ENCODE measurements at places on chromosomes 3 and 15. TPM values are rescaled to one million over a fixed set of nuclear protein-coding genes. Genes with fewer than 3 reads are reported as not detected.

The CTDSPL2 gene
- 75.1 TPM for total RNA-seq

The ZBTB20 gene
- 5.1 TPM for total RNA-seq

The KLHDC8B gene
- total RNA-seq, result 2.2 TPM

The CLDN16 gene
- total RNA-seq, result not detected

DNA sequence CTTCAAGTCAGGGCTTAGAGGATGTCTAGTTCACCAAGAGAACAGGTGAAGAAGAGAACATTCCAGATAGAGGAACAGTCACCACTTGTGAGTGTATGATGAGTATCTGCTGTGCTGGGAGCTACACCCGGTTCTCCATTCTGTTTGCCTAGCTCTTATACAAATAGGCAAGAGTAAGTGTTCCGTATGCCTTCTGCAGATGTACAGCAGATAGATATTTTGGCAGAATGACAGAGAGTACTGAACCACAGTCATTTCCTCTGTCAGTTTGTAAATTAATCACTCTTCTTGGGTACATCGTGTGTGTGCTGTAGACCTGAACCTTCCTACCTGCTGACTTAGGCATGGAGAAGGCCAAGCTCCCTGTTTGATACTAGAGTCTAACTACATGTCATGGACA lies 108.3 kb upstream of the CTDSPL start:
- H3K27me3 ChIP-seq, result peaks cover 9% of the 10 kb centered on the region
- no peak overlapping the region for H3K4me3 ChIP-seq
- DNase-seq, result no peak
- no peak overlapping the region for H3K27ac ChIP-seq
- peaks cover 5% of the 10 kb centered on the region for H3K4me1 ChIP-seq

DNA sequence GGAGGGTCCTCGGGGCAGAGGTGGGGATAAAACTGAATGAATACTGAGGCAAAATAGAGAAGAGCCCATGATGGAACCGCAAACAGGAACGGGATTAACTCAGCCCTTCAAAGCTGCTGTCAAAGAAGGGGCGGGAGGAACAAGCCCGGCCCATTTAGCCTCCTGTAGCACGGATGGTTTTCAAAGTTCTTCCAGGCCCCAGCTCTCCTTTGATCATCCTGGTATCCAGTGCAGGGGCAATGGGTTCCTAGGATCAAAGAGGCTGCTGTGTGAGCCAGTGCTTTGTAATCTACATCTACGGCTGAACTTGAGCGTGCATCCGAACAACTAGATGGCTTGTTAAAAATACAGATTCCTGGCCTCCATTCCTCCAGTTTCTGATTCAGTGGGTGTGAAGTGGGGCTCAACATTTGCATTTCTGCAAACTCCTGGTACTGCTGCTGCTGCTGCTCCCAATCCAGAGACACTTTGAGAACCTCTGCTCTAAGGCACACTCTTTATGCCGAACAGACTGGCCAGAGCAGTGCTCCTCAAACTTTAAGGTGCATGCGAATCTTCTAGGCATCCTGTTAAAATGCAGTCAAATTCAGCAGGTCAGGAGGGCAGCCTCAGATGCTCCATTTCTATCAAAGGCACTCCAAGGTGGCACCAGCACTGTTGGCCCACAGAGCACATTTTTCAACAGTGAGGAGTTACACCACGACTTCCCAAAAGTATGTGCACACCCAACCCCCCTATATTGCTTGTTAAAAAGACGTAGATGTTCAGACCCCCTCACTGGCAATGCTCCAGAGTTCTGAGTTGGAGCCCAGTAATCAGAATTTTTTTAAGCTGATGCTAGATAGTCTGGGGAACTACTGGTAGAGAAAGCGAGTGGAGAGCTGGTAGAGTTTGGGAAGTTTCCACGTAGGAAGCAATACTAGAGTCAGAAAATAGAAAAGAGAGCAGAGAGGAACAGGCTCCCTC lies 5.6 kb downstream of the GALNT15 start:
- no peak overlapping the region for H3K4me3 ChIP-seq
- DNase-seq, result no peak
- no peak overlapping the region for H3K27ac ChIP-seq
- H3K36me3 ChIP-seq, result no peaks in the 10 kb centered on the region

DNA sequence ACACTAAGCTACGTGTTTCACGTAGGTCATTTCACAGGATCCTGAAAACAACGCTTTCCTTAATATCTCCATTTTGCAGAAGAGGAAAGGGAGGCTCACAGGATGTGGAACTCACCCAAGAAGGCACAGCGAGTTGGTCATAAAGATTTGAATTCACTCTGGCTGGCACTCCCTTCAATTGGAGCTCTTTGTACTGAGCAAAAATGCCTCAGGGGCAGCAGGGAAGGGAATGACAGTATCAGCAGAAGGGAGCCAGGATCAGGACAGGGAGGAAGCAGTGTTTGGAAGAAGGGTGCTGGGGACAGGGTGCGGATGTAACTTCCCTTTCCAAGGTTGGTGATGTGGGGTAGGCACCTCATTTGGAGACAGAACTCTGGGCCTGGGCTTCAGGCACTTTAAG lies 1.1 kb upstream of the ST6GAL1 start:
- DNase-seq, result no peak
- no peak overlapping the region for H3K27ac ChIP-seq
- H3K4me1 ChIP-seq, result peaks cover 22% of the 10 kb centered on the region
- H3K27me3 ChIP-seq, result no peaks in the 10 kb centered on the region
- H3K4me3 ChIP-seq, result no peak overlapping the region

- H3K27ac ChIP-seq, result no peak overlapping the region
- no peak overlapping the region for H3K4me3 ChIP-seq
- peaks cover 5% of the 10 kb centered on the region for H3K27me3 ChIP-seq
- H3K36me3 ChIP-seq, result no peaks in the 10 kb centered on the region
- no peak for DNase-seq
- no peaks in the 10 kb centered on the region for H3K4me1 ChIP-seq
Measured at GRCh38 chr3:139117883-139118760, 73.4 kb upstream of the PRR23C start.

DNA sequence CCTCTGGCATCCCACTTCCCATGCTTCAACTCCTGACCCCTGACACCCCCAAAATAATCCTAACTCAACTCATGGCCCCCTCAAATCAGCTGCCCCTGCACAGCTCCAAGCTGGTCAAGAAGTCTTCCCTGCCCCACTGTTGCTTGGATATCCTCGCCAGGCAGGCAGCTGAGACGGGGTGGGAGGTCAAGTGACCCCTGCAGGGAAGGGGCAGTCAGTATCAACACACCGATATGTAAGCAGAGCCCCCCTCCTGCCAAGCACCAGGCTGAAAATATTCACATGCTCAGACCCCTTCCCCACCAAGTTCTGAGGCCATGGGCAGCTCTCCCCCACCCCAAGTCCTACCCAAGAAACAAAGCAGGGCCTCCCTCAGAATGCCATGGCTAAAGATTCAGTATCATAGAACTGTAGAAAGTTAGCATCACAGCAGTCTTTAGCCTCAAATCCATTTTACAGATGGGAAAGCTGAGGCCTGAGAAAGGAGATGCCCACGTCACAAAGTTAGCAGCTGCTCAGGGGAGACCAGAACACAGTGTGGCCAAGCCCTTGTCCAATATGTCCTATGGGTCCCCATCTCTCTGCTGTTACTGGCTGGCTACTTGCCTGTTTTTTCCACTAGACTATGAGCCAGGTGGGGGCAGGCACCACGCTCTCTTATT lies 67.8 kb downstream of the SLC12A8 start:
- peaks cover 3% of the 10 kb centered on the region for H3K36me3 ChIP-seq
- DNase-seq, result no peak
- H3K4me3 ChIP-seq, result no peak overlapping the region
- no peak overlapping the region for H3K27ac ChIP-seq
- H3K27me3 ChIP-seq, result peaks cover 15% of the 10 kb centered on the region
- peaks cover 54% of the 10 kb centered on the region for H3K4me1 ChIP-seq

DNA sequence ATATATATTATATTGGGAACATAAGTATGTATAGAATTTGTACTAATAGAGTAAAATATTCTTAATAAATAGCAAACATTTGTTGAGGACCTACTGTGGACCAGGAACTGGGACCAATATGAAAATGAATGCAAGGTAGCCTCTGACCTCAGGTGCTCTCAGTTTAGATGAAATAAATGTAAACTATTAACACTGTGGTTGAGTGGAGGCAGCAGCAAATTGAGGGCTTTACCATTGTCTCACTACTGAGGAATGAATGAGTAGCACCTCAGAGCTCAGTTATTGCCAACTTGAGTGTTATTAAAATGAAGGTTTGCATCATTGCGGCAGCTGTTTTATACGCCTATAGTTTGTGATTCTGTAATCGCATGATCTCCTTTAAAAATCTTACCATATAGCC lies 90.9 kb upstream of the CGNL1 start:
- H3K27me3 ChIP-seq, result no peaks in the 10 kb centered on the region
- no peak for DNase-seq
- no peak overlapping the region for H3K27ac ChIP-seq
- H3K4me1 ChIP-seq, result peaks cover 5% of the 10 kb centered on the region
- peaks cover 49% of the 10 kb centered on the region for H3K36me3 ChIP-seq

DNA sequence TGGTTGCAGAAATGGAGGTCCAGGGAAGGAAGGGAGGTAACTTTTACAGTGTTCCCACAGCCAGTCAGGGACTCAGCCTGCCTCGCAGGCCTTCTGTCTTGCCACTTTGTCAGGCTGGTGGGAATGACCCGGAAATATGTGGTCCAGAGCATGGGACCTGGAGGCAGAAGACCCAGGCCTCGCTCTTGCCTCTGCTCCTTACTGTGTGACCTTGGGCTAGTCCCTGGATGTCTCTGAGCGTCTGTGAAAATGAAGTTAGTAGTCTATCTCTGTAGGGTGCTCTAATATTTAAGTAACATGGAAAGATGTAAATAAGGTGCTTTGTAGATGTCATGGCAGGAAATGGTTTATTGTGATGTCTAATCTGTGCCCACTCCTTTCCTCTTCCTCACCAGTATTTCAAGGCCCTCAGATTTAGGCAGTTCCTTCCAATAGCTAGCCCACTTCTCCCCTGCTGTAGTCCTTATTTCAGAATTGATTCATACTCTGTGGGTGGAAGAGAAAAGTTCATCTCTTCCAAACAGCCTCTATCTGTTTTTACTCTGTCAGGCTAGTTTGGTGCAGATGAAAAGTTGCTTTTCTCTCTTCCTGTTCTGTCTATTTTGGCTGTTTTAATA lies 9.1 kb downstream of the CORO2B start:
- H3K27ac ChIP-seq, result peak overlapping the region; percentile 54
- no peaks in the 10 kb centered on the region for H3K36me3 ChIP-seq
- H3K4me3 ChIP-seq, result peak overlapping the region; percentile 11

- peaks cover 3% of the 10 kb centered on the region for H3K27me3 ChIP-seq
- no peak for DNase-seq
- H3K4me1 ChIP-seq, result no peaks in the 10 kb centered on the region
- H3K4me3 ChIP-seq, result no peak overlapping the region
- no peak overlapping the region for H3K27ac ChIP-seq
- H3K36me3 ChIP-seq, result no peaks in the 10 kb centered on the region
Measured at GRCh38 chr3:87179642-87180041, 47.5 kb upstream of the CHMP2B start.

GRCh38 chr3:9253327-9253726 lies 3.9 kb upstream of the SRGAP3 start:
- peaks cover 11% of the 10 kb centered on the region for H3K27me3 ChIP-seq
- peaks cover 17% of the 10 kb centered on the region for H3K4me1 ChIP-seq
- no peak for DNase-seq
- peaks cover 3% of the 10 kb centered on the region for H3K36me3 ChIP-seq
- H3K4me3 ChIP-seq, result no peak overlapping the region
- H3K27ac ChIP-seq, result no peak overlapping the region

DNA sequence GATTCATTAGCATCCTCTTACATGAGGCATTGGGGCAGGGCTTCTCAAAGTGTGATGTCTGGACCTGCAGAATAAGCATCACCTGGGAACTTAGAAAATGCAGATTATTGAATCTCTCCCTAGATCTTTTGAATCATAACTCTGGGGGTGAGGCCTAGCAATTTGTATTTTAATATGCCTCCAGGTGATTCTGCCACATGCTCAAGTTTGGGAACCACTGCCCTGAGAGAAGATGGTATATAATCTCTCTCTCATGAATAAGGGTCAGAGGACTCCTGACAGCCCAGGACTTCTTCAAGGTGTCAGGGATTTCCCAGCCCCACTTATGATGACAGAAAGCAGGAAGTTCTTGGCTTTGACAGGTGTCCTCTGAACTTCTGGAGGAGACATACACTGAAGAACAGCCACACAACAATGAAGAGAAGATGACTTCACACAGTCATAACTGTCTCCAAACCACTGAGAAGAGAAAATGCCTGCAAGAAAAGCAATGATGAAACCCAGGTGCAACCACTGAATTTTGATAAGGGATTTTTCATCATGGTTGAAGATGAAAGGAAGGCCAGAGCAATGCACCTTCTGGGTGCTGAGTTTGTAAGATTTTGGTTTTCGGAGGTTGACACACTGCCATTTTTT lies 211.9 kb upstream of the MRPL3 start:
- no peak for DNase-seq
- H3K27me3 ChIP-seq, result peaks cover 1% of the 10 kb centered on the region
- H3K27ac ChIP-seq, result no peak overlapping the region
- no peaks in the 10 kb centered on the region for H3K36me3 ChIP-seq
- H3K4me3 ChIP-seq, result no peak overlapping the region
- H3K4me1 ChIP-seq, result peaks cover 6% of the 10 kb centered on the region

DNA sequence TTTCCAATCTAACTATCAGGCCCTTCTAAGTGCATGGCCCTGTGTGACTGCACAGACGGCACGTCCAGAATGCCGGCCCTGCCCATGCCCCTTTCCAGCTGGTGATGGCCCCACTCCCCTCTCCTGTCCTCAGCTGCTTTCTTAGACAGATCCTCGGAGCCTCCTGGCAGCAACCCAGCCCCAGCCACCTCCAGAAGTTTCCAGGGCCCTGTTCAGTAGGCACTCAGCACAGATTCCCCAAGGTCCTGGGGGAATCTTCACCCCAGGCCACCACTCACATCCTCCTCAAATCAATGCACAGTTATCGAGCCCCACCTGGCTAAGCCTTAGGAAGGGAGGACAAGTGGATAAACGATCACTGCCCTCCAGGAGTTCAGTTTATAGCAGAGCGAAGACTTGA lies 1.4 kb upstream of the CRABP1 start:
- no peak for DNase-seq
- no peak overlapping the region for H3K27ac ChIP-seq
- no peaks in the 10 kb centered on the region for H3K4me1 ChIP-seq
- H3K36me3 ChIP-seq, result no peaks in the 10 kb centered on the region

- H3K27me3 ChIP-seq, result no peaks in the 10 kb centered on the region
- peaks cover 9% of the 10 kb centered on the region for H3K4me1 ChIP-seq
- H3K27ac ChIP-seq, result no peak overlapping the region
- DNase-seq, result no peak
- H3K36me3 ChIP-seq, result peaks cover 9% of the 10 kb centered on the region
Measured at GRCh38 chr15:57296473-57297162, 79.7 kb upstream of the CGNL1 start.

DNA sequence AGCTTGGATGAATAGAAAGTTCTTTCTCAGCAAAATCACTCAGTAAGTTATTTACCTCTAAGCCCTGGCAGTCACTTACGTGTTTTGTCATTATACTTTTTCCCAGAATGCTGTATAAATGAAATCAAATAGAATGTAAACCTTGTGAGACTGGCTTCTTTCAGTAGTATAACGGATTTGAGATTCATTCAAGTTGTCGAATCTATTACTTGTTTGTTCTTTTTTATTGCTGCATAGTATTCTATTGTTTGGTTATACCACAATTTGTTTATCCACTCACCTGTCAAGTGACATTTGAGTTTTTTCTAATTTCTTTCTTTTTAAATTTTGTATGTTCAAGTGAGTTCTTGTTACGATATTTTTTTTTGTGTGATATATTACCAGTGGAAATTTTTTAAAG lies 381.6 kb downstream of the EDEM1 start:
- H3K27ac ChIP-seq, result no peak overlapping the region
- no peaks in the 10 kb centered on the region for H3K4me1 ChIP-seq
- no peak overlapping the region for H3K4me3 ChIP-seq
- no peak for DNase-seq
- peaks cover 1% of the 10 kb centered on the region for H3K27me3 ChIP-seq

GRCh38 chr3:25246913-25247312 lies 181.2 kb upstream of the RARB start:
- no peak overlapping the region for H3K4me3 ChIP-seq
- no peaks in the 10 kb centered on the region for H3K36me3 ChIP-seq
- no peaks in the 10 kb centered on the region for H3K4me1 ChIP-seq
- no peaks in the 10 kb centered on the region for H3K27me3 ChIP-seq
- no peak overlapping the region for H3K27ac ChIP-seq
- DNase-seq, result no peak

Measured in activated CD8-positive, alpha-beta T cell treated with anti-CD3 and anti-CD28 coated beads for 36 hours (primary cell).